Fibroblast of skin of left biceps (primary cell): ENCODE measurements at places on chromosomes 2 and 18.

GRCh38 chr2:9897331-9897737, 54.1 kb downstream of the TAF1B start:
- DNase-seq: peak; percentile 95

GRCh38 chr2:172708247-172708646, 27.4 kb upstream of the RAPGEF4 start:
- DNase-seq: no peak

DNA sequence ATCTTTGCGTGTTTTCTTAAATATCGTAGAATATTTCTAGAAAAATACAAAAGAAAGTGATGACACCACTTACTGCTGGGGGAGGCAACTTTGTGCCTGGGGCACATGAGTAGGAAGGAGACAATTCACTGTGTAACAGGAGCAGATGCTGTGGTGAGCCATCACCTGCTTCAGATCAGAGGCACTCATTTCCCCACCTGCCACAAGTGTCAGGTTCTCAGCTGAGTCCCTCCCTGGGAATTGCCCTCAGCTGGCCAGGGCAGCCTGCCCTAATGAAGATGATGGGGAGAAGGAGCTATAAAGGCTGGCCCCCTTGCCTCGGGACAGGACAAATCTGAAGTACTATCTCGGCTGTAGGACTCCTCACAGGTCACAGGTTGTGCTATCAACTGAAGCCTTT, 322.8 kb downstream of the STK39 start:
- DNase-seq: no peak

DNA sequence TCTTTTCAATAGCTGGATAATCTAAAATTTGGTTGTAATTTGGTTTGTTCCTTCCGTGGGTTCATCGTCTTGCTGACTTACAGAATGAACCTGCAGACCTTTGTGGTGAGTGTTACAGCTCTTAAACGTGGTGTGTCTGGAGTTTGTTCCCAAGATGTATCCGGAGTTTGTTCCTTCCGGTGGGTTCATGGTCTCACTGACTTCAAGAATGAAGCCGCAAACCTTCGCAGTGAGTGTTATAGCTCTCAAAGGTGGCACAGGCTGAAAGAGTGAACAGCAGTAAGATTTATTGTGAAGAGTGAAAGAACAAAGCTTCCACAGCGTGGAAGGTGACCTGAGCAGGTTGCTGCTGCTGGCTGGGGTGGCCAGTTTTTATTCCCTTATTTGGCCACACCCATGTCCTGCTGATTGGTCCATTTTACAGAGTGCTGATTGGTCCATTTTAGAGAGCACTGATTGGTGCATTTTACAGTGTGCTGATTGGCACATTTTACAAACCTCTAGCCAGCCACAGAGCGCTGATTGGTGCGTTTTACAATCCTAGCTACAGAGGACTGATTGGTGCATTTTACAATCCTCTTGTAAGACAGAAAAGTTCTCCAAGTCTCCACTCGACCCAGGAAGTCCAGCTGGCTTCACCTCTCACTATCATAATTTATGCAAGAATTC, 16.6 kb downstream of the RALB start:
- no peak for DNase-seq

DNA sequence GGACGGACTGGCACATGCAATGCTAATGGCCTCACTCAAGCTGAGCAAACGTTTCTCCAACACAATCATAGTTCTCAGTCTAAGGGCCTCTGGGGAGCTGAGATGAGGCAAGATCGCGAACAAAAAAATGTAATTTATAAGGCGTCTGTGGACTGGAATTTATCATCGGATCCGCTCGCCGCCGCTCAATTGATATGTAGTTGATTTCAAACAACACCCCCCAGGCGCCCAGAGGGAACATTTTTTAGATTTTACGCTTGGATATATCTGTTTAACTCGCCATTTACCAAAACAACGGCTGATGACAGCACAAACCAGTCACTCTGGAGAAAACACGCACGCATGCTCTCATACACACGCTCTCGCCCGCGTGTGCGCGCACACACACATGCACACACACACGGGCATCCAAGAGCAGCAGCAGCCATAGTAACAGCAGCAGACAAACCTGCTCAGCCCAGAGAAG, 335.8 kb downstream of the SMAD2 start:
- DNase-seq: no peak

DNA sequence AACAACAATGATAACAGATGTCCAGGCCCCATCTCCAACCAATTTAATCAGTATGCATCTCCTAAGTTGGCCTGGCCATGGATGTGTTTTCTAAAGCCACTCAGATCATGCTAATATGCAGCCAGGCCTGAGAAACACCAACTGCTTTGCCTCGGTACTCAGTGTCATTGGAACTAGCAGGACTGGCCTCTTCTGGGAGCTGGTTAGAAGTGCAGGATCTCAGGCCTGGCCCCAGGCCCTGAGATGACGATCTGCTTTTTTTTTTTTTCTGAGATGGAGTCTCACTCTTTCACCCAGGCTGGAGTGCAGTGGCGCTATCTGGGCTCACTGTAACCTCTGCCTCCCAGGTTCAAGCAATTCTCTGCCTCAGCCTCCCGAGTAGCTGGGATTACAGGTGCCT, 69.1 kb downstream of the IRS1 start:
- no peak for DNase-seq

DNA sequence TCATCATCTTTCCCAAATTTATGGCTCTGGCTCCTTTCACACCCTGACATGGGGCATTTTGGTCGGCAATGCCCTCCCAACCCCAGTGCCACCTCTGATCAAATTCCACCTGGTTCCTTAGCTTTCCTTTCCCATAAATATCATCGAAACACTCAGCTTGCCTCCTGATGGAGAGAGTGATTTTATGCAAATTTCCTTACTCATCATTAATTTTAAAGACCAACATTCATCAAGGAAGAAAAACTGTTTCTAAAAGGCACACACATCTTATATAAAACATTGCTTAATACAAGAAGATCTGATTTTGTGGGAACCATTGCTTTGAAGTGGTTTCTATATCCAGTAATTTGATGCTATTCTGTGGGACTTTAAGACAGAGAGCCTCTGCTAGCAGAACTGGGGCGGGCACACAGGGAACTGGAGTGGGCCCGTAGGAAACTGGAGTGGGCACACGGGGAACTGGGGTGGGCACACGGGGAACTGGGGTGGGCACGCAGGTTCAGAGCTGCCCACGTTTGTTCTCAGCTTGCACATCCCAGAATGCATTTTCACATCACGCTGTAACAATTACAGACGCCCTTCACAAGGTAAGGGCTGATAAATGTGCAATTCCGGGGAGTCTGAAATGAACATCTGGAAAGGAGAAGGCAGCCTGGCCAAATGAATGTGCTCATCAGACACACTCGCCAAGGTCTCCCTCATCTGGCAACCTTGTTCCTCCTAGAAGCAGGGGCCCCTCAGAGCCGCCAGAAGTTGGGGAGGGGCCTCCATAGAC, 174.2 kb downstream of the RTP5 start:
- DNase-seq: no peak

GRCh38 chr18:25123438-25124232, 228.3 kb downstream of the ZNF521 start:
- no peak for DNase-seq

- DNase-seq: no peak
Measured at GRCh38 chr2:30588994-30589393, 141.9 kb downstream of the LCLAT1 start.

DNA sequence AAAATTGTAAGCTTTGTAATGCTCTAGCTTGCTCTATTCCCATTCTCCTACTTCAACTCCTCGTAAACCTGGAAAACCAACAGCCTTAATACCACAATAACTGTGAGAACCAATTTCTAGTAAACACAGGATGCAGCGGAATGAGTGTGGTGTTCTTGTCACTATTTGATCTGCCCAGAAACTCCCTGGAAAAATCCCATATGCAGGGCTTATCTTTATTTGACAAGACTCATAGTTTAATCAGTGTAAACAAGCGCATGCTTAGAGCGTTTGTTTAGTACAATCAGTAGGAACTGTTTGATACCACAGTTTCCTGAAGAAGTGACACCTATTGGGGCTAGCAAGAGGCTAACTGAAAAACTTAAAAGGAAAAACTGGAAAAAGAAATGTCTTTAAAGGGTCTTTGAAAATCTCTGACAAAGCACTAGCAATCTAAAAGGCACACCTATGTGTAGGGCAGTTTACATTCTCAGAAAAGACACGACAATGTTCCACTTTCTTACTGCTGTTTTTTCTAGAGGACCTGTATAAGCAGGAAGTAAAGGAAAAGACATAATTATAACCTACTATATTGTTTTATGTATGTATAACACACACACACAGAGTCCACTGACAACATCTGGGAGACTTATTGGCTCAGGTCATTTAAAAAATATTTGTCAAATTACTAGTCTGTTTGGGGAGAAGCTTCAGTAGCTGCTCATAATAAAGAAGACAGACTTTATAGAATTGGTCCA, 241.4 kb upstream of the KLHL14 start:
- no peak for DNase-seq

DNA sequence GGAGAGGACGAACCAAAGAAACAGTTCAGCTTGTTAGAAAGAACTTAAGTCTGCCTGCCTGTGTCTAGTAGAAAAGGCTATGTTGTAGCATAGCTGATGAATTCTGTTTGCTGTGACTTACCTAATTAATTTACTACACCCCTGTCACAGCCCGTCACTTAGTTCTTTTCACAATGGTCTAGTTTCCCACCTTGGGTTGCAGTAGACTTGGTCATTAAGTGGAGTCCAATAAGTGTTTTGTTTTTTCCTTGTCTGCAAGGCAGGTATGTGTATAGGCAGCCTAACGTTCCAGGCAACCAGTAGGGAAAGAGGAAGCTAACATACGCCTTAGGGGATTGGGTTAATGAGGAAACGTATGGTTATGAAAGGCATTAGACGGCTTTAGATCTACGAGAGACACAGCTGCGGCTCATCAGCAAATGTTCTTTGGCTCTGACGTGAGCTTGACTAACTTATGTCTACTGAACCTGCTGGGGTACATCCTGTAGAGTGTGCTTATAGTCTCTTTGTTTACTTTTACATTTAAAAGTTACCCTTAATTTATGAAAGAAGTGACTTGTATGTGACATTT, 180.1 kb downstream of the PRPF40A start:
- DNase-seq: no peak

GRCh38 chr18:59324623-59324971, 6.1 kb upstream of the CPLX4 start:
- no peak for DNase-seq

DNA sequence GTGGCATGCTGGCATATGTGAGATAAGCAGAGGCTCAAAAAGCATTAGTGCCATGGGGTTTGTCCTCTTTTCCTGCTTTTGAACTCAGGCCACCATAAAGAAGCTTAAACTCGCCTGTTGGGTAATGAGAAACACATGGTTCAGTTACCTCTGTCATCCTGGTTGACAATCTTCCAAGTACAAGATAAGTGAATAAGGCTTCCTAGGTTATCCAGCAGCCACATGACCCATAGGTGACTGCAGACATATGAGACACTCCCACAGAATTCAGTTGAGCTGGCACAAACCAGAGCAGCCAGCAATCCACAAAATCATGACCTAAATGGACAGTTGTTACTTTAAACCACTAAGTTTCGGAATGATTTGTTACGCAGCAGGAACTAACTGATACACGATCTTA, 97.3 kb downstream of the TACR1 start:
- DNase-seq: no peak

GRCh38 chr2:190530248-190530900, 4.1 kb downstream of the NEMP2 start:
- DNase-seq: peak; percentile 63

DNA sequence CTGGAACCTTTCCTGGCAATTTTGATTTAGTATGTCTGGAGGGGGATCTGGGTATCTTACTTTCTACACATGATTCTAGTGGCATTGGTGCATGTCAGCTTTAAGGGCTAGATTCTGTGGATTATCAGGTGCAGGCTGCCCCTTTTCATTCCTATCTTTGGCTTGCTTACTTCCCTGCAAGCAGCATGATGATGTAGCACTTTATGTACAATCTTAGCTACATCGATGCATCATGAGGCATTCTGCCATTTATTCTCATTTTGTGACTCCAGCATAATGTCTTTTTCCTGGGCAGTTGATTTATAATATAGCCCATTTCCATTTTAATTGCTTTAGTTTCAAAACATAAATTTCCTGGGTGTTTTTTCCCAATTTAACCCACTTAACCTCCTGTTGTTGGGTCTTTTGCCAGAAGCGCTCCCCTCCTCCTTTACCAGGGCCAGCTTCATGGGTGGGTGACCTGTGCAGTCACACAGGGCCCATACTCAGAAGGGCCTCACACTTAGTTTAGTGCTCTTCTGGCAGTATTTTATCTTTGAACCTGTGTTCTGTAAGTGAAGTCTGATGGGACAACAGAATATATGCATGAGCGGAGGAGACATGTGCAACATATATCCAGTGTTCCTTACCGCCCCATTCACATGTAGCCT, 36.0 kb downstream of the TPGS2 start:
- DNase-seq: no peak
